Hippocampal formation (tissue), 2 donors: ENCODE measurements at places on chromosomes 7 and 10.

- DNase-seq, result no peak
Measured at GRCh38 chr10:26650406-26650805, 47.1 kb upstream of the PDSS1 start.

- DNase-seq, result no peak
Measured at GRCh38 chr7:148327379-148327778, 263.2 kb upstream of the C7orf33 start.

DNA sequence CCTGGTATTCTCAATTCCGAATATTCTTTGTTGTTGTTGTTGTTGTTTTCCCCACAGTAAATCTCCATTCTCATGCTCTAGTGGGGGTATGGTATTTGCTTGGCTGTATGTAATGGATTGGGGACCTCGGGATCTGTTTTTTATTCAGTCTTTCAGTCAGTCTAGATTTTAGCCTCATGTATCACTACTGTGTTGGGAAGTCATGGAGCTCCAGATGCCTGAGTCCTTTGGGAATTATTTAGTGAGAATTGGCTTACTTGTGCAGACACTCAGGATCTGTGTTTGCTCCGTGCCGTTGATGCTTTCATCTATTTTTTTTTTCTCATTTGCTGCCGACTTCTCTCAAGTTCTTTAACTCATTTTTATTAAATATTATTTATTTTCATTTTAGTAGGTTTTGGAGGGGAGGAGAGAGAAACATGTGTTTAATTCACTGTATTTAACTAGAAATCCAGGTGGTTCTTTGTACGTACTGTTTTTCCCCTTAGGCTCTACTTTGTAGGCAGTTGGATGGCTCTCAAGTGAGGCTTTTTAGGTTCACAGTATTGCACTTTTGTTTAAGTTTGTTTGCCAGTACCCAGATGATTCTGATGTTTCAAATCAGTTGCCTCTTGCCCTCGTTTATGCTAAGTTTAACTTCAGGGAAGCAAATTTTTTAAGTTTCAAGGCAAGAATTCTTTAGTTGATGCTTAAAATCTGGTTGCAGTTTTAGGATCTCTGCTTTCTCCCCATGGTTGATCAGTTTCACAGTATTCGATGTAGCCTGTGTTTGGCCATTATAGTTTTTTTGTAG is 36.9 kb downstream of the ZNRF2 start:
- no peak for DNase-seq

DNA sequence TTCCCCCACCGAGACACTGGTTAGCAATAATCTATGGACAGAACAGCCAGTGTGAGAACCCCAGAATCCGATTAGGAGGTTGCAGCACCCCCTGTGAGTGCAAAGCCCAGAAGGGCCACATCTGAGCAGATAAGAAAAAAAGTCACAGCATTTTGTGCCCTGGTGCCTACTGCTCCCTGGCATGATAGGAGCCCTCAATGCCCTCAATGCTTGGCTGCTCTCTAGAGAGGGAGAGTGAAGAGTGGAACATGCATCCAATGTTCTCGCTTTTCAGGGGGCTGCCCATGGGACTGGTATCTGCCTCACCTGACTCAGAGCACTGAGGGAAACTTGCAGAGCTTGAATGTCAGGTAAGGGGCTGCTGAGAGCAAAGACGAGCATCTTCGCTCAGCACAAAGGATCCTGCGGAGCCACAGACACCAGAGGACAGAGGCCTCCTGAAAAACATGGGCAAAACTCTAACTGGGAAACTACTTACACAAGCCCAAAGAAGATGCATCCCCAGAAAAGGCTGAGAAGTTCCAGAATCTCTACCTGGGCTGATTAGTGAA is 98.0 kb upstream of the FAM20C start:
- DNase-seq, result no peak

DNA sequence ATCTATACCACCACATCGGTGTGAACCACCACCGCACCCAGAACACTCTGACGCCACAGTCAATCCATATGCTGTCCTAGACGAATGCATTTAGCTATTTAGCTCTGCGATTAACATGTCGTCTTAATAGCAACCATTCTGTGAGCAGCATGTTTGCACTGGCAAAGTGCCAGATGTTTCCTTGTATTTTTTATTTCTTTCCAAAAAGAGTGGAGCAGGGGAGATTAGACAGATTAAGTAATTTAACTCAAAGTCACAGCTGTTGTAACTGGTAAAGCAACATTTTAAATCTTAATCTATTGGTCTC is 57.0 kb upstream of the ARL4A start:
- no peak for DNase-seq
